Smooth muscle cell of the coronary artery (primary cell): ENCODE measurements at places on chromosomes 2 and 18. TPM values are rescaled to one million over a fixed set of nuclear protein-coding genes. Genes with fewer than 3 reads are reported as not detected.

Gene EFEMP1
- 2,454 and 4,421 TPM in 2 replicates for total RNA-seq

Gene INHBB
- total RNA-seq, result 0.08 and 0.70 TPM in 2 replicates

Gene IL1B
- total RNA-seq, result 0.82 and 60.4 TPM in 2 replicates

Gene LRRTM1
- total RNA-seq, result not detected in 2 replicates

Gene SERPINB3
- 2.3 TPM in 1 of 2 replicates, not detected in the other for total RNA-seq

Gene SERPINB7
- 4.7 TPM in 1 of 2 replicates, not detected in the other for total RNA-seq

Gene SLC30A3
- 0.38 TPM in 1 of 2 replicates, not detected in the other for total RNA-seq

Gene DCDC2C
- total RNA-seq, result not detected in 2 replicates
